ENCODE measurements at places on chromosomes 7 and 10. TPM values are rescaled to one million over a fixed set of nuclear protein-coding genes. Genes with fewer than 3 reads are reported as not detected.

DNA sequence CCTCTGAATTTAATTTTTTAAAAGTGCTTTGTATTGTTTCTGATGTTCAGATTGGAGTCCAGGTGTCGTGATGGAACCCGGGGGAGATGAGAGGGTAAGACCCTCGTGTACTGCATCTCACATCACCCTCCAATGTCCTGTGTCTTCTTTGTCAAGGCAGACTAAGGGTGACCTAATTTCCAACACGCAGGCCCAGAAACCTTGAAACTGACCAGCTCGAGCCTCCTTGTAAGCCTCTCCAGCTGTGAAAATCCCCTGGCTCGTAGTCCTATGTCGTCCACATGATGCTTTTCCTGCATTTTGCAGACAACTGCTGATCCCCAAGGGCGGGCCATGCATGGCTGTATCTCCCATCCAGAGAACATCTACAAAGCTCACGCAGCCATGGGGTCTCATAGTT lies 220.2 kb downstream of the ARHGAP12 start:
- no peak for DNase-seq

DNA sequence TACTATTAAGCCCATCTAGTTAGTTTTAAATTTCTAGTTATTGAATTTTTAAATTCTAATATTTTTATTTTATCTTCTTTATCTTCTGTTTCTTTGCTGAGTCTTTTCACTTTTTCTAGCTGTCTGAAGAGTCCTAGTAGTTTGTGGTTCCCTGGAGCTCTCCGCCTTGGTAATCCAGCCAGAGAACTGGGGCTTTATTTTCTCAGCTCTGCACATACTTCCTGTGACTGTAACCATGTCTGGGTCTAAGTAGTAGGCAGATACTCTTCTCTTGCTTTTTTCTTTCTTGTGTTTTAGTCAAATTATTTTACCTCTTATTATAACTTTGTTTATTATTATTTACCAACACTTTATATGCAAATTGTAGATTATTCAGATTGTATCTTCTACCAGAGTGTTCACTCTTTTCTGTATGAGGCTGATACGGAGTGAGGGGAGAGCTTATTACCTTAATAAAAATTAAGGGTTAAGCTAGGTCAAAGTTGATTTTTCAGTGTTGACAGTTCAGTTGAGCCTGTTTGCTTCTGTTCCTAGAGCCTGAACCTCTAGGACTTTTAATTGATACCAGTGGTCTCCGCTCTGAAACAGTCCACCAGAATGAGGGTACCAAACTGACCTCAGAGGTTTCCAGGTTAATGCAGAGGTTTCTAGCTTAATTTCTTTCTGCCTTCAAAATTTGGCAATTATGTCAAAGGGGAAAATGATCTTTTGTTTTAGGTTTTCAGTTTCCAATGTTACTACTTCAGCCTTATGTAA lies 155.4 kb downstream of the ADK start:
- no peak for DNase-seq

The EPHB6 gene
- total RNA-seq: 3.6 TPM

The AS3MT gene
- total RNA-seq: 0.17 TPM

- no peak for DNase-seq
Measured at GRCh38 chr7:54904986-54905385, 113.8 kb upstream of the EGFR start.

- no peak for DNase-seq
Measured at GRCh38 chr10:114215033-114215432, 24.0 kb upstream of the VWA2 start.

The HTRA1 gene
- total RNA-seq: 40.8 TPM

DNA sequence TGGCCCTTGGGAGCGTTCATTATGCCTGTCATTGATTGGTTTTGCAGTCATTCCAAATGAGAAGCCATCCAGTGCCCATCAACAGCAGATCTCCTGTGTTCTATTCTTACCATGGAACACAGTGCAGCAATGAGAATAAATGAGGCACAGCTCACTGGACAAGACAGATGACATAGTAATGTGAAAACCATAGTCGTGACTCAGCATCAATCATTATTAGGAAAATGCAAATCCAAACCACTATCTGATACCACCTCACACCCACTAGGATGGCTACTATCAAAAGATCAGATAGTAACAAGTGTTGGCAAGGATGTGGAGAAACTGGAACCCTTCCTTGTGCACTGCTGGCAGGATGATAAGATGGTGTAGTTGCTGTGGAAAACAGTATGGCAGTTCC lies 144.7 kb downstream of the ARHGAP22 start:
- no peak for DNase-seq

The HOXA1 gene
- 0.27 TPM for total RNA-seq

All from MG63 (cell line).